IPS-NIHi11 (cell line): ENCODE measurements at places on chromosomes 7 and 10.
A peak's percentile ranks its signal among the peaks of the same experiment; 100 is the strongest.

- no peak for DNase-seq
Measured at GRCh38 chr7:2734751-2735571, 47.0 kb downstream of the AMZ1 start.

DNA sequence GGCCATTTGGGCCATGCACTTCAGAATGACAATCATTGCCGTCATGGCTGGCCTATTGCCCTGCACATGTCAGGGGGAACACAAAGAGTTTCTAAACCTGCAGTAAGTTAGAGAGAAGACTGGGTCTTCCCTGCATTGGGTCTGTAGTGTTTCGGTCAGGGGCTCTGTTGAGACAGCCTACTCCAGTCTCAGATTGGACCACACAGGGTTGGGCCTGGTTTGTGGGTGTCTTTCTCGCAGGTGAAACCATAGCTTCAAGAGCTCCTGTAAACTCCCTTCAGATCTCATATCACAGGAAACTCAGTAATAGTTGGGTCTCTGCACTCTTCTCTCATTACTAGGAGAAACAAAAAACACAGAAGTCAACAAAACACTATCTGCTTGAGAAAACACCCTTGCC lies 7.3 kb upstream of the TARP start:
- DNase-seq = no peak

DNA sequence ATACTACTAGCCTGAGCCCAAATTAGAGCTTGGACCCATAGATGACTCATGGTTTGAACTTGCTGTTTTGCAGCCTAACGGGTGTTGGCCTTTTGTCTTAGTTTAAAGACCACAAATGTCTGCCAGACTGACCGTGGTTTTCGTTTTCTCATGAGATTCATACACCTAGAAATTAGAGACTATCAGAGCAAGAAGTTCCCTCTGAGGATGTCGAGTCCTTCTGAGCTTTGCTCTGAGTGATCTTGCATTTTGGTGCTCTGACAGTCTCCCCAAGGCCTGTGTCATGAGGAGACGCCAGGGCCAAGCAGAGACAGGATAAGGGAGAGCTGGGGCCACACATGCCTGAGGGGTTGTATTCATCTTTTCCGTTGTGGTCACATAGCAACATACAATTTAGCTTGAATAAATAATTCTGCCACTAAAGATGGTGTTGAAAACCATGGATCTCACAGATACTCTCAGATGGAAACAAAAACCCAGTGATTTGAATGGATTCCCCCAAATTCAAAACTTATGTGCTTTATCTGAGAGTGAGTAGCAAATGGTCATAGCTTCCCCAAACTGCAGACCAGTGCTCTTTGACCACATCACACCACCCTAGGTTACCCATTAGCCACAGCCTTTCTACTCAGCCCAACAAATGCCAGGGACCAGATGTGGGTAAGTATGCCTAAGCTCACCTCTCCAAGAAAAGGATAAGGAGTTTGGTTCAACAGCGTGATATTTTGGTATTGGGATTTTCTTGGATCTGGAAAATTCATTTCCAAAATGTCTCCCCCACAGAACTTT lies 762.0 kb upstream of the IGFBP3 start:
- DNase-seq = no peak

DNA sequence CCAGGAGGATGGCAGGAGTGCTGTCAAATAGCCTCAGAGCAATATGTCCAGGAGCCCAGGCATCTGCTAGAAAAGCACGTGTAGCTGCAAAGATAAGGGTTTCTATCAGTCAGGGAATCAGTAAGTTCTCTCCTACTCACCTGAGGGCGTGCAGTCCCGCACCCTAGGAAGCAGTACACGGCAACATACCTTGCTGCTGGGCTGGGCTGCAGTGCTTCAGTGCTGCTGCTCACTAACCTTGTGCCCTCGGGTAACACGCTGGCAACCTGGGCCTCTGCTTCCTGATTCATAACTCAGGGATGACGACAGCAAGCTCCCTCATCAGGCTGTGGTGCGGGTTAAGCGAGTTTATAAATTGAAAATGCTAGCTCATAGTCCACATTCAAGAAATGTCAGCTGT lies 29.5 kb upstream of the CCNY start:
- no peak for DNase-seq

- DNase-seq = peak; percentile 56
Measured at GRCh38 chr10:125263551-125263950, 103.2 kb upstream of the CTBP2 start.

DNA sequence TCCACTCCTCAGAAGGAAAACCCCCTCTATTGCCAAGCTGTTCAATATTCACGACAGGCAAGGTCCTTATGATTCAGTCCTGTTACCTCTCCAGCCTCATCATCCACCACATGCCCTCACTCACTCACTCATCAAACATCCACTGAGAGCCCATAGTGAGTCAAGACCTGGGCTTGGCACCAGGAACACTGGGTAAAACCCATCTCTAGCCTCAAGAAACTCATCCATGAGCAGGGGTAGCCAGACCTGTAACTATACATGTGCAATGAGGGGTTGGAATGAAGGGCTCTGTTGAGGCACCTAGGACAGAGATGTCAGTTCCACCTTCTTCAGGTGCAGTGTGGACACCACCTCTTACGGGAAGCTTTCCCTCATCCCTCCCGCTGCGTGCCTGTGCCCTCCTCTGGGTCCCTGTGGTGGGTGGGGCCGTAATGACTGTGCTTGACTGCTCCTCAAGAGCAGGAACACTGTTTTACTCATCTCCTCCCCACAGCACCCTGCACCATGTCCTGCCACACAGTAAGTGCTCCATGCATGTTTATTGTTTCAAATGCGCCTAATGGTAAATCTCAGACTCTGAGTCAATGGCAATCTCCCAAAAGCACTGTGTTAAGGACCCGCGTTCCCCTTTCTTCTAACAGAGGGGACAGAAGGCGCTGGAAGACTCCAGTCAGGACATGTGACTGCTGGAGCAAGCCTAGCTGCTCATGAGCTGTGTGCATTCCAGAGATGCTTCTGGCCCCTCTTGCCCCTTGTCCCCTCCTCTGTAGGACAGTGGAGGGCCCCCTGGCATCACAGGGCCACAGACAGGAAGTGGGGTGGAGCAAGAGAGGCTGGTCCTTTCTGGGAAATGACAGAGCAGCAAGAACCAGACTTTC lies 95.4 kb downstream of the HIPK2 start:
- no peak for DNase-seq

GRCh38 chr10:65213170-65213569 lies 1692.0 kb downstream of the REEP3 start:
- DNase-seq = no peak

DNA sequence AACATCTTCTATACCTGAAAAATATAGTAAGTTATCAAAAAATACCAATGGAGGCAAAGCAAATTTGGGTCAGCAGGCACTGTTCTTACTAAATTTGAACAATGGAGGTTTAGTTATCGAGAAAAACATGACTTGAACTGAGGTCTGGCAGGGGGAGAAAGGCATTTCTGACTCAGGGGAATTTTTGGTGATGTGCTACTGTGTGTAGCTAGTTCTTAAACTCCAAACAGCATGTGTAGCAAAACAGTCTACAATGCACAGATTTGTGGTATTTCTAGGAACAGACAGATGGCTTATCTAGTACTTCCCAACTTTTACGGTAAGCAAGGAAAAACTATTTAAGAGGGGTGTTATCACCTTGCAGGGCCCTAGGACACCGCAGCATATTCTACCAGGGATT lies 311.6 kb upstream of the LRRN3 start:
- DNase-seq = no peak

DNA sequence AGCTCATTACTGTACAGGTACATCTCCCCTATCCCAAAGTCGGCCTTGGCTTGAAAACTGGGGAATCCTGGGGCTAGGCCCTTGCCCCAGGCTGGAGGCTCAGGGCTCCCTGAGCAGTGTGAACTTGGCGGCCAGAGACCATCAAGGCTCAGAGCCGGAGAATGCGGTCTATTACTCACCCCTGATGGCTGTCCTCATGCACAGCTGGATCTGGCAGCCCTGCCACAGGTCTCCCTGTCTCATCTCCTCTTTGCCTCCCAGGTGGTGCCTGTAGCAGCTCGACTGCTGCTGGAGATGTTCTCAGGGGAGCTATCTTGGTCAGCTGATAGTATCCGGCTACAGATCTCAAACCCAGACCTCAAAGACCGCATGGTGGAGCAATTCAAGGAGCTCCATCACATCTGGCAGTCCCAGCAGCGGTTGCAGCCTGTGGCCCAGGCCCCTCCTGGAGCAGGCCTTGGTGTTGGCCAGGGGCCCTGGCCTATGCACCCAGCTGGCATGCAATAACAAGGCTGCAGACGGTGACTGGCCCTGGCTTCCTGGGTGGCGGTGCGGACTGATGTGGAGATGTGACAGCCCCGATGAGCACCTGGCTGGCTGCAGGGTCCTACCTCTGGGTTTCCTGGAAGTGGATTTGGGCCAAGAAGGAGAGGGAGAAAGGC lies 10.7 kb downstream of the IRF5 start:
- no peak for DNase-seq

GRCh38 chr10:122140941-122141623 lies 130.0 kb upstream of the BTBD16 start:
- DNase-seq = no peak

DNA sequence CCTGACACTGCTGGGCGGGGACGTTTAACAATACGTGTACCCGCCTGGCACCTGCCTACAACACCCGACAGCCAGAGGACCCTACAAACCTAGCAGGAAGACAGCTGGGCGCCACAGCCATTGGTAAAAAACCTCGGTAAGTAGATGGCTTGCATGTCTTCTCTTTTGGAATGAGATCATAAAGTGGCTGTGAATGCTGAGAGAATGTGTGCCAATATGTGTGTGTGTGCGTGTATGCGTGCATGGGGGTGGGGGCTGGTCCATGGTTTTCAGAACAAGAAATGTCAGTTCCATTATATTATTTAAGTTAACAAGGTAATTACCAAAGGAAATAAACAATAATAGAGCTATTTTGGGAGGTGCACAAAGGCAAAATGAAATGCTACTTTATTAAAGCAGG lies 39.2 kb downstream of the PAPOLB start:
- DNase-seq = no peak

DNA sequence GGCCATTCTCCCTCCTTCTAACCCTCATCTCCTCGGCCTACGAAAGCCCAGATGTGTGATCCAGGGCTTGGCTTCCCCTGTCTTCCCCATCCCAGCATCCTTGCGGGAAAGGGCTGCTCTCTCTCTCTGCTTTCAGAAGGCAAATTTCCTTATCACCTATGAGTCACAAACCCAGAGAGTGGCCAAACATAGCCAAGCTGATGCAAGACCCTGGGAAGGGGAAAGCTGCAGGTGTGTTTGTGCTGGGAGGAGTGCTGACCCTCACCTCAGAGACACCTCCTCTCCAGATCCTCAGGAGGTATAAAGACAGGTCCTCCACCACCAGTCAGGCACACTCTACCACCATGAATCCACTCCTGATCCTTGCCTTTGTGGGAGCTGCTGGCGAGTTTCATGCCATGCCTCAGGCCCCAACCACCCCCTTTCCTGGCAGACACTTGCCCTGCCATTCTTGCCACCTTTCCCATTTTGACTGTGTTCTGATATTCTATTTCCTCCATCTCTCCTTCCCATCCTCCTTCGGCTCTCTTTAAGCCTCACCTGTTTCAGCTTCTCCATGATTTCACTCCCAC lies 10.6 kb upstream of the PRSS2 start:
- no peak for DNase-seq

- DNase-seq = no peak
Measured at GRCh38 chr10:23046027-23046426, 49.4 kb upstream of the MSRB2 start.

DNA sequence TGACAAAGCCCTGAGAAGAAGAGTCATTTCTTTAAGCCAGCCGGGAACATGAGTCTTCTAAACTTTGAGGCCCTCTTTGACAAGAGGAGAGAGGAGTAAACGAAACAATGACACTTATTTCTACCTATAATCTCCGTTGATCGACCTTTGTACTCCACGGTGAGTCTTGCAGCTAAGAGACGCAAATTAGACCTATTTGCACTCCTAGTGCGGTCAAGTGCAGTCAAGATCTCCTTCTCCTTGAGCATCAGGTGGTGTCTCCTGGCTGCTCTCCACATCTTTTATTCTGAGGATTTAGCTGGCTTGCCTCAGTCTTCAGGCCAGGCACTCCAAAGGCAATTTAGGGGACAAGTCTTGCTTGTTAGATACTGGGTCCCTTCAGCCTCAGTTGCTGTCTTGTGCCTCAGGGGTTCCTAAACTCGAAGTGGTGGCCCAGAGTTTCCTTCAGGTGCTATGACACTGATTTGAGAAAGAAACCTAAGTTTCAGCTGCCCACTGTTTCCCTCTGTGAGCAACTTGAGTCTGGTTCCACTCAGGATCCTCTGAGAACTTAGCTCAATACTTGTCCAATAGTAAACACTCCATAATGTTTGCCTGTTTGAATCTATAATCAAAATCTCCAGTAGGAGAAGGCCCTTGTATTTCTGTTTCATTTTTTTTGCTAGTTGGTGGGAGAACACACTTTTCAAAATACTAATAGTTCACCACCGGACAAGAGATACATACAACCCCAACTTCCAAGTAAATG lies 312.9 kb downstream of the RNLS start:
- DNase-seq = no peak

DNA sequence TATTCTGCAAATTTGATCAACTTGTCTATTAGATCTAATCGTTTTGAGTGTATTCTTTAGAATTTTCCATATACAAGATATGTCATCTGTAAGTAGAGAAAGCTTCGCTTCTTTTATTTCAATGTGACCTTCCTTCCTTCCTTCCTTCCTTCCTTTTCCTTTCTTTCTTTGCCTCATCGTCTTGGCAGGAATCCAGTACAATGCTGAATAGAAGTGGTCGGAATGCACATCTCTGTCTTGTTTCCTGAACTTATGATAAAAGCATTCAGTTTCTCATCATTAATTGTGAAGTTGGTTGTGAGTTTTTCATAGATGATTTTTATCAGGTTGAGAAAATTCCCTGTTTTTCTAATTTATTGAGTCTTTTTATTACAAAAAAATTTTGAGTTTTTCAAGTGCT lies 300.7 kb upstream of the ZNF32 start:
- no peak for DNase-seq

DNA sequence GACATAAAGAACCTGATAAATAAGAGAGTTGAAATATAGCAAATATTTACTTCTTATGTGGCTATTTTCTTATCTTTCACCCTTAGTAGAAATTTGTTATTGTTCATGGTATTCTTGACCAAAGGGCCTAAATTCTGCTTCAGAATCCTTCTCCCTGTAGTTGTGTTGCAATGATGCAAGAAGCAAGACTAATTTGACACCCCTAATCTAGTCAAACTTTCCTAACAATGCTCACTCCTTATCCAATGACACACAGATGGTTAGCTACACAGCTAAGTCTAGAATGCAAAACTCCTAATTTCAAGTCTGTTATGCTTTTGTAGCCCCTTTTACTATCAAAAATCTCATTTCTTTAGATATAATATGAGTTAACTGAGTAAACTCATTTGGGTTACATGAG lies 56.1 kb downstream of the TWIST1 start:
- DNase-seq = no peak

- DNase-seq = no peak
Measured at GRCh38 chr10:91010952-91011351, 90.1 kb upstream of the ANKRD1 start.
